ENCODE measurements at places on chromosomes 16 and 17.

DNA sequence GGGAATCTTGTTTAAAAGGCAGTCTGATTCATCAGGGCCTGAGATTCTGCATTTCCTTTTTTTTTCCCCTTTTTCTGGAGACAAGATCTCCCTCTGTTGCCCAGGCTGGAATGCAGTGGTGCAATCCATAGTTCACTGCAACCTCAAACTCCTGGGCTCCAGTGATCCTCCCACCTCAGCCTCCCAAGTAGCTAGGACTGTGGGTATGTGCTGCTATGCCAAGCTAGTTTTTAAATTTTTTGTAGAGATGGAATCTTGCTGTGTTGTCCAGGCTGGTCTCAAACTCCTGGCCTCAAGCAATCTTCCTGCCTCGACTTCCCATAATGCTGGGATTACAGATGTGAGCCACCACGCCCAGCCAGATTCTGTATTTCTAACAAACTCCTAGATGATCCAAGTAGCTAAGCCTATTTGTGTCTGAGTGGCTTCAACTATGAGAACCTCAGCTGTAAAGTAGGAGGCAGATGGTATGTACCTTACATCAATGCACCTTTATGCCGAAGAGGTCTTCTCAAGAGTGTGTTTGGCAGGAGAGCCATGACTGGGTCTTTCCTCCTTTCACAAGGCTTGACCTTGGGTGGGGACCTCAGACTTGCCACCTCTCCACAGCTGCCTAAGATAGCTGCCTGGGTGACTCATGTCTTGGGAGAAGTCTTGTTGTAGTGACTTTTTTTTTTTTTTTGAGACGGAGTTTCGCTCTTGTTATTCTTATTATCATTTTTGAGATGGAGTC is 10.9 kb downstream of the LDAF1 start:
- no peak for DNase-seq

DNA sequence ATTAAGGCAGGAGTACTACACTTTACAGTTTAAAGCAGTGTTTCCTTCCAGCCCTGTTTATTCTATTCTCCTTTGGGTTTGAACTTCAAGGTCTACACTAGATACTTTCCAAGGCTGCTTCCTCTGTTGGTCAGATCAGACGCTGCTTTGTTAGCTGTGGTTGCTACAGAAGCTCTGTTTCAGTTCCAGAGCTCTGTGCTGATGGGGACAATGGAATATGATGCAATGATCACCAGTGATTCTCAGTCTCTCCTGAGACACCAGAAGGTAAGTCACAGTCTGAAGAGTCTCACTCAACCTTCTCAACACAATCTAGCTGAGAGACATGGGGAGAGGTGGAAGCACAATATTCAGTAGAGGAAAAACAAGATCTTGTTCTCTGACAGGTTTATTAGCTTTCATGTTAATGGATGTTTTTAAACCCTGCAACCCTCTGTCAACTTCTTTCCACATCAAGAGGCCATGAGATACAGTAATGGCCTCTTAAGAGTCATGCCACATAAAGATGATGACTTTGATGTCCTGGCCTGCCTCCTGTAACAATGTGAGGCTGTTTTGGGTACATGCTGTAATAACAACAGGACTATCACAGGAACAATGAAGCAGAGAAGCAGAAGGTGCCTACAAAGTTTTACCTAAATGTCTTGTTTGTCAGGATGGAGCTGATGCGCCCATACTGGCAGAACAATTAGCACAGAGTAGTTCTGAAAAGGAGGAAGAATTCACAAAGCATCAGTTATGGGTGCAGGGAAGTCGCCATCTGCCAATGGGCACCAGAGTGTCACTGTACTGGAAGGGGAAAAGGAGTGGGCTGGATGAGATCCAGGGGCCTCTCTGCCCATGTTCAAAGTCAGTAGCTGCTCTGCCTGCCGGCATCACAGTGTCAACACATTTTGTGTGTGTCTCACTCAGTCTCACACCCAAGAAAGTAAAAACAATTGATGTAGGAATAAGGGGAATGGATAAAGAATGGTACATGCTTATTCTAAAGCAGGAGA is 33.4 kb downstream of the PSME3IP1 start:
- DNase-seq = no peak

DNA sequence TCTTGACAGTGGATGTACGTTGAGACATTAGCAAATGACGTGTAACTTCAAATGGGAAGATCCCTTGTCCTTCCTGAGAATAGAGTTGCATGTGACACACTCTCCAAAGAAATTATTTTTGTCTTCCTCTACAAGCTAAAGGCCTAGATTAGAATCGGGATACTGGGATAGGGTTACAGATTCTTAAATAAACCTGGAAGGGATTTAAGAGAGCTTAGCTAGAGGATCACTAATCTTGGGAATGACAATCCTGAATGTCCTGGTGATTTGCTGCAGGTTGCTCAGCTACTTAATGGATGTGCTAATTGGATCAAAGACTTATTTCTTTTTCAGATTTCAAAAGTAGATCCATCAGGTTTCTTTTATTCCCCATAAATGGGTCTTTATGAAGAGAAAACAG is 101.9 kb downstream of the KCNJ2 start:
- DNase-seq = no peak

- DNase-seq = no peak
Measured at GRCh38 chr16:78693496-78693895, 594.0 kb downstream of the WWOX start.

GRCh38 chr16:88639231-88640038 is 1.1 kb downstream of the IL17C start:
- no peak for DNase-seq

GRCh38 chr16:84868829-84869472 is 49.2 kb downstream of the CRISPLD2 start:
- no peak for DNase-seq

Data from stimulated activated CD4-positive, alpha-beta T cell treated with anti-CD3 and anti-CD28 coated beads, Interleukin-2, amount 100 ng/mL, for 24 hours (primary cell).